ENCODE measurements at places on chromosomes 7 and 10.

DNA sequence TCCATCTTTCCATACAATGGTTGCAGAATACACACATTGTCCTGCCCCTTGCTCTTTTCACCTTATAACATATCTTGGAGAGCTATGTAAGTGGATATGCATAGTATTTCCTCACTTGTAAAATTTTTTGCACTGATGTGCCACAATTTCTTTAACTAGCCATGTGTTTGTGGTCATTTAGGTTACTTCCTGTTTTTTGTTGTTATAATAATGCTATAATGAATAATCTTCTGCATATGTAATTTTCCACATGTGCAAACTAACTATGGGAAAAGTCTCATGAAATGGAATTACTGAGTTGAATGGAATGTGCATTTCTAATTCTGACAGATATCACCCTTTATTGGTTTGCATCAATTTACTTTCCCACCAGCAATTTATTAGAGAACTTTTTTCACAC, 2.8 kb downstream of the TAS2R41 start:
- DNase-seq, result no peak

- no peak for DNase-seq
These were observed 289.9 kb upstream of the SP8 start for GRCh38 chr7:21076574-21076973.

DNA sequence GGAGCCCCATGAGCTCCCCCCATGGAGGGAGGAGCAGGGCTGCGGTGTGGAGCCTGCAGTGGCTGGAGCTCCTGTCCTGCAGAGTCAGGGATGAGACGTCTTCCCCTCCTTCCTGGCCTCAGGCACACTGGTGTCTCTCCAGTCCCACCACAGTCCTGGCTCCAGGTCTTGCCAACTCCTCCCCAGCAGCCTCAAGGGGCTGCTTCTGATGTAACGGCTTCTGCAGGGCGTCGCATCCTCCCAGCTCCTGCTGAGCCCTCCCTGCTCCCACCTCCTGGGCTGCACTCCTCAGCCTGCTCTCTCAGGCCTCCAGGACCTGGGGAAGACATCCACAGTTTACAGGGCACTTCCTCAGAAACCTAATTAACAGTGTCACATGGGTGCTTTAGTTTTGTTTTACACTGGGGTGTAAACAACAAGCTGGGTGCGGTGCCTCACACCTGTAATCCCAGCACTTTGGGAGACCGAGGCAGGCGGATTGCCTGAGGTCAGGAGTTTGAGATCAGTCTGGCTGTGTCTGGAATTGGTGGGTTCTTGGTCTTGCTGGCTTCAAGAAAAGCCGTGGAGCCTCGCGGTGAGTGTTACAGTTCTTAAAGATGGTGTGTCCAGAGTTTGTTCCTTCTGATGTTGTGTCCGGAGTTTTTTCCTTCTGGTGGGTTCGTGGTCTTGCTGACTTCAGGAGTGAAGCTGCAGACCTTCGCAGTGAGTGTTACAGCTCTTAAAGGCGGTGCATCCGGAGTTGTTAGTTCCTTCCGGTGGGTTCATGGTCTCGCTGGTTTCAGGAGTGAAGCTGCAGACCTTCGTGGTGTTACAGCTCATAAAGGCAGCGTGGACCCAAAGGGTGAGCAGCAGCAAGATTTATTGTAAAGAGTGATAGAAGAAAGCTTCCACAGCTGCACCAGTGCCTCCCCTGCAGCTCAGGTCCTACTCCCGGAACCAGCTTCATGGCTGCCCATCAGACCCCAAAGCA, 95.0 kb downstream of the PAXIP1 start:
- no peak for DNase-seq

GRCh38 chr7:78129865-78130264, 331.3 kb downstream of the PHTF2 start:
- no peak for DNase-seq

DNA sequence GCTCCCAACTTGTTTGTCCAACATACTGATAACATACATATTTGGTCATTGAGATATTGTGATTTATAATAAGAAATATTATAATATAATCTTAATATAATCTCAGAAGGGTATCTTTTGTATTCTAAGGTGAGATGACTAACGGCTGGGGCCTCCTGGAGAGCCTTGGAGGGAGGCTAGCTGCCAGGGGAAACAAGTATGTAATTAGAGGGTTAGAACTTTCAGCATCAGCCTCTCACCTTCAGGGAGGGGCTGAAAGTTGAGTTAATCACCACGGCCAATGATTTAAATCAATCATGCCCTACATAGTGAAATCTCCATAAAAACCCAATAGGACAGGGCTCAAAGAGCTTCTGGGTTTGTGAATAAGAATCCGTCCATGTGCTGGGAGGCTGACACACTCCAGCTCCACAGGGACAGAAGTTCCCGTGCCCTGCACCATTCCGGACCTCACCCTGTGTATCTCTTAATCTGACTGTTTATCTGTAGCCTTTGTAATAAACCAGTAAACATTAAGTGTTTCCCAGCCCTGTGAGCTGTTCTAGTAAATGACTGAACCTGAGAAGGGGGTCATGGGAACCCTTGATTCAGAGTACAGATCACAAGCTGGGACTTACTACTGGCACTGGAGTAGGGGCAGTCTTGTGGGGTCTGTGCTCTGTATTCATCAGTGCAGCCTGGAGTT, 86.3 kb upstream of the STEAP1B start:
- DNase-seq, result no peak

DNA sequence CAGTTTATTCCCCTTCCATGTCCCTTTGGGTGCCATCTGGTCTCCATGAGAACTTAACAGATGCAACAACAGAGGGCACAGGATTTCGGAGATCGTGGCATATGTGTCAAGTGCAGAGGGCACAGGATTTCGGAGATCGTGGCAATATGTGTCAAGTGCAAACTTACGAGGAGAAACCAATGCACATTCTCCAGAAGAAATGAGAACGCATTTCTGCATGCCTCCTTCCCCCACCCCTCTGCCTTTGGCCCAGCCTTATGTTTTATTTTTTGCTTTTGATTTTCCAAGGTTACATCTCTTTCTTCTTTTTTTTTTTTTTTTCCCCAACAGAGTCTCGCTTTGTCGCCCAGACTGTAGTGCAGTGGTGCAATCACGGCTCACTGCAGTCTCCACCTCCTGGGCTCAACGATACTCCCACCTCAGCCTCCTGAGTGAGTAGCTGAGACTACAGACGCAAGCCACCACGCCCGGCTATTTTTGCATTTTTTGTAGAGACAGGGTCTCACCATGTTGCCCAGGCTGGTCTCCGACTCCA, 586 bp upstream of the ANKRD26 start:
- no peak for DNase-seq

- DNase-seq, result no peak
These were observed 12.0 kb downstream of the EVX1 start for GRCh38 chr7:27254625-27255024.

Data from stimulated activated CD8-positive, alpha-beta memory T cell treated with anti-CD3 and anti-CD28 coated beads, Interleukin-2, amount 100 ng/mL, for 1 hour (primary cell).